Erythroblast (primary cell): ENCODE measurements at places on chromosomes 6 and 20.

DNA sequence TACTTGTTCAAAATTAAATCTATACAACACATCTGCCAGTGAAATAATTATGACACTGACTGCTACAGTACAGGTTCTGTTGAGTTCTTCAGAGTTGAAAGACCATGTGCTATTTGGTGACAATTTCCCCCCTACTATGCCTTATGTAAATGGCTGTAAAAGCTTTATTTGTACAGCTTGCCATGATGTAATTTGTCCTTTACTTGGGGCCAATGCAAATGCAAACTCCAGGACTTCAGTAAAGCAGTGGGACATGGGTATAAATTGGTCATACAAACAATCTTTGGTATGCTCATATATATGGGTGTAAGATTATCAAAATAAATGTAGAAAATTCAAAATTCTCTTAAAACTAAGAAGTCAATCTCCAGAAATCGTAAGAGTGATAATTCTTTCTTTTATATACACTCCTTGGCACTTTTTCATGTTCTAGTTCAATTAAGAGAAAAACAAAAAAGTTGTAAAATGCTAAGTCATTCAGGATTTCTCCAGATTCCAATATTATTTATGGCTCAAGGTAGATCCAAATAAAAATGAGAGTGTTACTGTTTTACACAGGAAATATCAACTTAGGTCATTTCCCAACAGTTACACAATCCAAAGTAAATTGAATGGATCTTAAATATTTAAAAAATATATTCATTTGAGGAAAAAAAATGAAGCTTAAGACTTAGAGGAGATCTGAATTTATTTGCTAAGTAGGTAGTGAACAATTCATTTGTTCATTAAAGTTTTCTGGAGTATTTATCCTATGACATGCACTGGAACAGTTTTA lies 1310.5 kb upstream of the CITED2 start:
- no peak for DNase-seq

- DNase-seq = no peak
Measured at GRCh38 chr20:18802012-18802634, 11.5 kb upstream of the SCP2D1 start.

DNA sequence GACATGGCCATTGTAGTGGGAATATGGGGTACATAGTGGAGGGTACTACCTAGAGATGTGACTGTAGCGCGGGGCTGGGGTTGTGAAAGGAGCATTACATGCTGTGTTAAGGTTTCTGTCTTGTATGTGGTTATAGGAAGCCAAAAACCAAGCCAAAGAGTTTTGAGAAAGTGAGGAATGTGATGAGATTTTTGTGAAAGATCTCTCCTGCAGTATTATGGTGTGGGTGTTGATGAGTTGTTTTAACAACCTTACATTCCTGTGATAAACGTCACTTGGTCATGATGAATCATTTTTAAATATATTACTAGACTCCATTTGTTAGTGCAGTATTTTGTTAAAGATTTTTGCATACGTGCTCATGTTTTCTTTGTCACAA lies 48.9 kb downstream of the ZFAND3 start:
- DNase-seq = no peak

GRCh38 chr6:44980841-44981240 lies 347.3 kb upstream of the RUNX2 start:
- no peak for DNase-seq

DNA sequence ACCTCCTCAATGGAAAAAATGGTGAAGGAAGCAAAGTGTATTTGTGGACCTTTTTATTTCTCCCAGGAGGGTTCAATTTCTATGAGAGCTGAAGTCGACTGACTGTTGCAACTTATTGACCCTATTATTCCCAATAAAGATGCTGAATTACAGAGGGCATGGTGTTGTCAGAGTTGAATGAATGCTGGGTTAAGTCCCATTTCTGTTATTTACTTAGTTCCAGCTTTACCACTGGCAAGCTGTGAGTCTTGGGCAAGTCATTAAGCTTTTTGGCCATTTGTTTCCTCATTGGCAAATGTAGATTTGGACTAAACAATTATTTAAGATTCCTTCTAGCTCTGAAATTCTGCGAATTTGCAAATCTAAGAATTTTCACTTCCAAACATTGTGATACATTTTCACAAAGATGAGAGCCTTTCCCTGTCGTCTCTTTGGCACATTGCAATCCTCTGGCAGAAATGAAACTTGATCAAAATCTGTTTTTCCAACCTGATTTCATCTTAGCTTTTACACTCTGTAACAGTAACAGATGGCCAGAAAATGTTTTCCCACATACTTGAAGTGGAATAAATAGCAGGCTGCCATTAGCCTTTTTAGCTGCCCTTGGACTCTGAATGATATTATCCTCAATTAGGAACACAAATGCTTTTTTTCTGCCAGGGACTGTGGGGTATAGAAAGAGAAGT lies 21.3 kb downstream of the BLTP3A start:
- no peak for DNase-seq
